Kidney (tissue), 22 donors: ENCODE measurements at places on chromosomes 13 and 19. TPM values are rescaled to one million over a fixed set of nuclear protein-coding genes. Genes with fewer than 3 reads are reported as not detected.

DNA sequence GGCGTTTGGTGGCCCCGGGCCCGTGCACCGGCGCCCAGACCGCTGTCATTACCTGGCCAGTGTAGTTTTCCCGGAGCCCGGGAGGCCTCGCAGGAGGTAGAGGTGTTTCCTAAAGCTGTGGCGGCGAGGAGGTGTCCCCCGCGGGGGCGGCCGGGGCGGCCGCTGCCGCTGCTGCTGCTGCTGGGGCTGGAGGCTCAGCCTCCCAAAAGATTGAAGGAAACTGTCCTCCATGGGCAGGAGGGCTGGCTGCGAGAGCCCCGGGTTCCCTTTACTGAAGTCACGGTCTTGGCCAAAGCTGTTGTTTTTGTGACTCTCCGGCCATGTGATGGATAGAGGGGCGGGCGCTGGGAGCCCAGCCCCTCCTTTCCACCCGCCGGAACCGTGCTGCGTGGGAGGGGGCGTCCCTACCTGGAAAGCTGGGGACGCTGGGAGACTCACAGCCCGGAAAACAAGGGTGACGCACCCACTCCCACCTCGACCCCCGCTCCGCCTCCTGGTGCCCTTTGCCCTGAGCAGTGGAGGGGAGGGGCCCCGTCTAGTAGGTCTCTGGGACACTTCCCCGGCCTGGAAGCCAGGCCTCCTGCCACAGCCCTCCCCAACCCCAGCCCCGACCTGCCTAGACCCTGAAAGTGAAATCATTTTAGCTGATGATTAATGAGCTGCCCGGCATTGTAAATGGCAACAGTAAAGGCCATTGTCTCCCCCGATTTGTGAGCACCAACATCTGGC, at the start of gene N4BP2L1:
N4BP2L1 (minus strand) TSS at position 279 of the 729 bp plus-strand sequence; CDS start at position 231, 48 bp downstream.
- peak; percentile 90 for DNase-seq
- peaks cover 10% of the 10 kb centered on the region for H3K4me1 ChIP-seq
- H3K27me3 ChIP-seq = no peaks in the 10 kb centered on the region
- no peaks in the 10 kb centered on the region for H3K36me3 ChIP-seq

- no peak overlapping the region for H3K4me3 ChIP-seq
- H3K36me3 ChIP-seq = no peaks in the 10 kb centered on the region
- no peak overlapping the region for H3K27ac ChIP-seq
- no peaks in the 10 kb centered on the region for H3K4me1 ChIP-seq
These were observed 27.4 kb upstream of the SCEL start for GRCh38 chr13:77507931-77508776.

AP1M2 gene
- total RNA-seq = 74.1 TPM

GRCh38 chr13:49840675-49841074, 48.2 kb upstream of the KPNA3 start:
- H3K36me3 ChIP-seq = no peaks in the 10 kb centered on the region
- H3K27ac ChIP-seq = no peak overlapping the region
- no peak for DNase-seq
- no peaks in the 10 kb centered on the region for H3K27me3 ChIP-seq
- H3K4me3 ChIP-seq = no peak overlapping the region

GRCh38 chr13:49023431-49023830, 47.7 kb downstream of the FNDC3A start:
- no peaks in the 10 kb centered on the region for H3K27me3 ChIP-seq
- H3K36me3 ChIP-seq = no peaks in the 10 kb centered on the region
- no peak for DNase-seq
- no peaks in the 10 kb centered on the region for H3K4me1 ChIP-seq
- H3K4me3 ChIP-seq = no peak overlapping the region
- no peak overlapping the region for H3K27ac ChIP-seq

- H3K36me3 ChIP-seq = no peaks in the 10 kb centered on the region
- no peaks in the 10 kb centered on the region for H3K4me1 ChIP-seq
- no peak overlapping the region for H3K4me3 ChIP-seq
- no peaks in the 10 kb centered on the region for H3K27me3 ChIP-seq
- DNase-seq = peak; percentile 89
- H3K27ac ChIP-seq = peak overlapping the region; percentile 26
These were observed 40.7 kb upstream of the MEDAG start for GRCh38 chr13:30865123-30866049.

DNA sequence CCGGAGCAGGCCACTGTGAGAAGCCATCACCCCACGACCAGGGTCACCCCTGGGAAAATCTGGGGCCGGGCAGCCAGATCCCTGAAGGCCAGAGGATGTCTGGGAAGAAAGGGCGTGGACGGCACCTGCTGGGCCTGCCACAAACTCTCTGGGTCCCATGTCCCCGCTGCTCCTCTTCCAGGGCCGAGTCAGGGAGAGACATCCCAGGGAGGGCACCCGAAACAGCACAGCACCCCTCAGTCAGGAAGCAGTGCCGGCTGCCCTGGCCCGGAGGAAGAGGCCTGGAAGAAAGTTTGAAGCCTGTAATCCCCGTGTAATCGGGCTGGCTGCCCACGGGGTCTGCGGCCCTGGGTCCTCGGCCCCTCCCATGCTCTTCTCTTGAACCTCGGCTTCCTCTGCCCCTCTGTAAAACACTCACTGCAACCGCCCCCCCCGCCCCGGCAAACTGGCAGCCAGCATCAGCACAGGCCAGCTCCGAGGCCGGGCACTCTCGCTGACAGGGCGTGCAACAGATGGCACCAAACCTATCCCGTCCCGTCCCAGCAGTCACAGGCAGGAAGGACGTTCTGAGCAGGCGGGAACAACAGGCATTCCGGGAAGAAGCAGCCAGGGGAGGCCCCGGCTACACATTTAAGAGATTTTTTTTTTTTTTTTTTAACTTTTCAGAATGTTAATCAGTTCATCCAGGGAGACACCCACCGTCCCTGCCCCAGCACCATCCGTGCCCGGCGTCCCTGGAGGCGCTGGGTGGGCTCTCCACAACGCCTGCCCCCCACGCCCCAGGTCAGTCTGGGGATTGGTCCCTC, 1.5 kb downstream of the SBNO2 start:
- H3K4me1 ChIP-seq = peaks cover 34% of the 10 kb centered on the region
- H3K36me3 ChIP-seq = peaks cover 3% of the 10 kb centered on the region
- H3K27ac ChIP-seq = peak overlapping the region; percentile 91
- peak overlapping the region; percentile 54 for H3K4me3 ChIP-seq

DNA sequence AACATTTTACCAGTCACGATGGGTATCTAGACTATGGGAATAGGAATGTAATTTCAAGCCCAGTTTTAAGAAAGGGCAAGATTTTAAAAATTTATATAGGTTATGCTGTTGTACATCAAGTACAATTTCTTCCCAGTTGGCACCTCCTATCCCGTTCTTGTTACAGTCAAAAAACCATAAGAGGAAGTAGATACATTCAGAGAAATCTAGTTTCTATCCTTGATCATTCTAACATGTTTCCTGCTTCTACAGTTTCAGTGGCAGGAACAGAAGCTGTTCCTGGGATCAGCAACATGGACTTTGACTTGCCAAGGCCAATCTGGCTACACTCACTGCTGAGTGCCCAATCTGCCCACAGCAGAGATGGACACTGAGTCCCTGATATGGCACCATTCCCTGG, 14.7 kb upstream of the FPR3 start:
- H3K36me3 ChIP-seq = no peaks in the 10 kb centered on the region
- no peaks in the 10 kb centered on the region for H3K4me1 ChIP-seq
- H3K4me3 ChIP-seq = no peak overlapping the region
- no peaks in the 10 kb centered on the region for H3K27me3 ChIP-seq
- no peak for DNase-seq
- H3K27ac ChIP-seq = no peak overlapping the region

DNA sequence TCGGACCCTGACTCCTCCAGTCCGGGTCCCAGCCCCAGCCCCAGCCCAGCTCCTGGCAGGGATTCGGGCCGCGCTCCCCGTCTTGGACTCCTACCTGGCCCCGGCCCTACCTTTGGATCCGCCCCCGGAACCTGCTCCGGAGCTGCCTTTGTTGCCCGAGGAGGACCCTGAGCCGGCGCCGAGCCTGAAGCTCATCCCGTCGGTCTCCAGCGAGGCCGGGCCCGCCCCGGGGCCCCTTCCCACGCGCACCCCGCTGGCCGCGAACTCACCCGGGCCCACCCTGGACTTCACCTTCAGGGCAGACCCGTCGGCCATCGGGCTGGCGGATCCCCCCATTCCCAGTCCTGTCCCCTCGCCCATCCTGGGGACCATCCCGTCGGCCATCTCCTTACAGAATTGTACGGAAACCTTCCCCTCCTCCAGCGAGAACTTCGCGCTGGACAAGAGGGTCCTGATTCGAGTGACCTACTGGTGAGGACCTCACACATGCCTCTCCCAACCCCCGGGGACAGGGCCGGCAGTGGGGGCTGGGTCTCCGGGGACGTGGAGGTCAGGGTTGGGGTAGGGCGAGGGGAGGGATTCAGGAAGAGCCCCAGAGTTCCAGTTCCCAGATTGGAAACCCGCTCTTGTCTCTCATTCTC, 732 bp downstream of the SELENOV start:
- no peak overlapping the region for H3K4me3 ChIP-seq
- H3K4me1 ChIP-seq = peaks cover 11% of the 10 kb centered on the region
- no peak for DNase-seq
- H3K36me3 ChIP-seq = no peaks in the 10 kb centered on the region
